CMK (cell line): ENCODE measurements at places on chromosomes 7 and 10.

GRCh38 chr10:77175631-77176222, 461.9 kb downstream of the KCNMA1 start:
- no peak for DNase-seq

DNA sequence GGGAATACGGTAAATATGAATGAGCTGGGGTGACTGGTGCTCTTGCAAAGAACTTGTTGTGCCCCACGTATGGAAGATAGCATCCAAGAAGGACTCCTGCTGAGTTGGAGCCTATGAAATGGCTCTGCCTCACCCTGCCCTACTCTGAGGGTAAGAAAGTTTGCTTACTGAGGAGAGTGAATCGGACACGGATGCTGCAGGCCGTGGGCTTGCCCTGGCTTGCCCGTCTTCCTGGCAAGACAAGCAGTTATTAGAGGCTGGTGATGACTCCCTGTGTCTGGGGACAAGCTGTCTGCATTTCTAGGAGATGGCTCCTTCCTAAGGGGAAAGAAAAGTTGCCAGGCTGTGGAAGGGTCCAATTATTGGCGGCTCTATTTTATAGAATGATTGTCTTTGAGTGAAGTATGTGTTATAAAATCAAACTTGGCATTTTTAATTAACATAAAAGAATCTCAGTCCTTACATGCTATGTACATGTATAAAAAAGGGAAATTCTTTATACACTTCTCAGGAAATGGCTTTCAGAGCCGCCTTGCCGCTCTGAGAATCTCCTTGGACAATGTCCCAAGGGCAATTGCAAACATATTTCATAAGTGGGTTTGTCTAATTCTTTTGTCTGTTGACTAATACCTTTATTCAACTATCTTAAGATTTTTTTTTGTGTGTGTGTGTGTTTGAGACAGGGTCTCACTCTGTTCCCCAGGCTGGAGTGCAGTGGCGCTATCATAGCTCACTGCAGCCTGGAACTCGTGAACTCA, 64.6 kb downstream of the CYP26A1 start:
- DNase-seq = no peak

- no peak for DNase-seq
Observed at GRCh38 chr7:124480036-124480820, 285.4 kb downstream of the GPR37 start.

GRCh38 chr10:76649723-76650127, 987.9 kb downstream of the KCNMA1 start:
- DNase-seq = no peak

GRCh38 chr10:106044503-106044902, 1120.0 kb downstream of the SORCS1 start:
- DNase-seq = no peak

DNA sequence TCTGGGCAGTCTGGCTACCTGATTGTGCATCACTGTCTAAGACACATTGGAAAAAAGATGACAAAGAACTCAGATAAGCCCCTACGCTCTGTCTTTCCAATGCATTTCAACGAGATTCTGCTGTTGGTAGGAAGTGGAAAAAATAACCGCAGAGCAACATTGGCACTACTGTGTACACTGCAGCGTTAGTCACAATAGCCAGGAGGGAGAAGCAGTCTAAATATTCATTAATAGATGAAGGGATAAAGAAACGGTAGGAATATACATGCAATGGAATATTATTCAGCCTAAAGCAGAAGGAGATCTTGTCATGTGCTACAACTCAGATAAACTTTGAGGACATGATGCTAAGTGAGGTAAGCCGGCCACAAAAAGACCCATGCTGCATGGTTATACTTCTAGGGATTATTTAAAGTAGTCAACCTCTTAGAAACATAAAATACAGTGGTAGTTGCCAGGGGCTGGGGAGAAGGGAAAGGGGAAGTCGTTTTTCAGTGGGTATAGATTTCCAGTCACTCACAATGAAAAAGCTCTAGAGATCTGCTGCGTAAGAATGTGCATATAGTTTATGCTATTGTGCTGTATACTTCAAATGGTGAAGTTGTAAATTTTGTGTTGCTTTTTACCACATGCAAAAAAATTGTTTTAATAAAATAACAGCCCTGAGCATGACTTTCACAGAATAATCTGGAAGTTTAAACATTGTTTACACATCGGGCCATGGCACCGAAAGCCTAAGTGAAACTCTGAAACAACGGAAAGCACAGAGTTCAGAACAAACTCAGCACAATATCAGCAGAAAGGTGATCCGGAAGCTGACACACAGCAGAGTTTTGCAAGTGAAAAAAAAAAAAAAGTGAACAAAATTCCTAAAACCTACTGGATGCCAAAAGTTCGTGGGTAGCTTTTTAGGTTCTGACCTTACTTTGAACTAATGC, 40.1 kb downstream of the ELMO1 start:
- no peak for DNase-seq

DNA sequence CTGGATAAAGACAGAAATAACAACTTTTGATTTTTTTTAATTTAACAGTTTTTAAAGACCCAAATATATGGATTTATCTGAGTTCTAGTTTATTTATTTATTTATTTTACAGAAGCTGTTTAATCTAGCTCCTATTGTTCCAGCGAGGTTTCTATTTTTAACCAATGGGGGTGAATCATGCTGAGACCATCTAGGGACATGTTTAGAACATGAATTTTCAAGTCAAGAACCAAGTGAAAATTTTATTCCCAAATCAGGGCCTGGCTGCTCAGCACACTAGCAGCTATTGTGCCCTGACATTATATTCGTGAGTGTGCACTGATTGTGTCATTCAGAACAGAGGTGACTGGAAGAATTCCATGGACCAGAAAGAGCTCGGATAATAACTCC, 24.6 kb upstream of the MPP7 start:
- DNase-seq = no peak

GRCh38 chr7:99040104-99040958, 103.6 kb downstream of the SMURF1 start:
- peak; percentile 64 for DNase-seq

- DNase-seq = no peak
Observed at GRCh38 chr10:118148247-118148646, 101.5 kb upstream of the RAB11FIP2 start.

- no peak for DNase-seq
Observed at GRCh38 chr10:132133005-132133404, 53.7 kb upstream of the DPYSL4 start.

DNA sequence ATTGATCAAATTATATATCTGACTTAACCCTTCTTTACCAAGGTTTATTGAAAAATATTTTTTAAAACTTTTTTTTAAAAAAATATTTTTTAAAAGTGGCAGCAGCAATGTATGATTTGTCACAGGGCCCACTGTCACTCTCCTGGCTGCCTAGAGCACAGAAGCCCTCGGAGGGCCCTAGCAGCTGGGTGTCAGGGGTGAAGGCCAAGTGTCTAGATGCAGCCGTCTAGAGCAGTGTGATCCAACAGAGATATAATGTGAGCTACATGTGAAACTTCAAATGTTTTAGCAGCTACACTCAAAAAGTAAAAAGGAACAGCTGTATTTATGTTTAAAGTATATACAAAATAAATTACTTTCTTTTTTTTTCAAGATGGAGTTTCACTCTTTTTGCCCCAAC, 112.7 kb downstream of the ARHGAP22 start:
- DNase-seq = no peak

- DNase-seq = no peak
Observed at GRCh38 chr10:59560161-59560560, 149.5 kb downstream of the SLC16A9 start.

GRCh38 chr7:30134611-30135300, at the start of gene MTURN:
TSS of gene MTURN (plus strand) at chr7:30134986. CDS start at chr7:30135137, 151 bp downstream.
- DNase-seq = no peak

GRCh38 chr7:55071411-55072175, 52.8 kb downstream of the EGFR start:
- no peak for DNase-seq

DNA sequence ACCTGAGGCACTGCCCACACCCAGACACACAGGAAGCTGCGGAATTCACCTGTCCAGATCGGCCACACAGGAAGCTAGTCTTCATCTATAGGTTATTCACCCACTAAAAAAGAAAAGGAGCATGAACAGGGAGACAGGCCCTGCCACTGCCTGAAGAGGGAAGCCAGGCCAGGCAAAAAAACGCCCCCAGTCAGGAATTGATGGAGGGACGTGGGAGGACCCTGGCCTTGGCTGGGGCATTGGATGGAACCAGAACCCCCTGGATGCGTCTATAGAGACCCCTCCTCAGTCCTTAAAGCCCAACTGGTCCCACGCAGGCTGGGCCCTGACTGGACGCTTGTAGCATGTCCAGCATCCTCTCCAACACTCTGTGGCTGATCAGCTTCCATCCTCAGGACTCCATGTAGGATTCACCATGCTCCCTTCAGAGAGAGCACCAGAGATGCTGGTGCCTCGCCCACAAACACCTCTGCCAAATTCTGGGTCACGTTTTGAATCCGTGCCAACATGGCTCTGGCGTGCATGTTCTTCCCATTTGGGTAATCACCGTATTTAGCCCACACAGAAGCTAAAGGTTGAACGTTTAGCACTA, 259.3 kb upstream of the TCERG1L start:
- no peak for DNase-seq

- no peak for DNase-seq
Observed at GRCh38 chr7:44184206-44184872, 4.9 kb downstream of the GCK start.

- no peak for DNase-seq
Observed at GRCh38 chr10:129832573-129833467, 131.3 kb downstream of the EBF3 start.

DNA sequence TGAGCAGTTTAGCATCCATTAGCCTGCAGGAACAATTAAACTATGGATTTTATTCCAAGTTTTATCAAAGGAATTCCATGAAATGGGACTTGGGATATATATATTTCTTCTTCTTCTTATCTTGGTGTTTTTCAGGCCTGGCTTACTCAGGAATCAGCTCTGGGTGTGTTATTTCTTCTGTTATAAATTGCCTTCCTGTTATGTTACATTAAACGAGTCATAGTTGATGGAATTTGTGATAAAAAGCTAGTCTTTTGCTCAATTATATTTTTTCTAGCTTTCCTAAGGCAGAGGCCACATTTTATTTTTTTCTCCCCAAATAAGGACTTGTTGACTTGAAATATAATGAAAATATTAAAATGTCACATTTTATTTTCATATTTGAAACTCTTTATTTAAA, 141.3 kb downstream of the EPC1 start:
- no peak for DNase-seq

GRCh38 chr10:119197921-119198320, 9.4 kb upstream of the GRK5 start:
- no peak for DNase-seq

GRCh38 chr10:103919648-103920025, 1.7 kb upstream of the STN1 start:
- DNase-seq = no peak

DNA sequence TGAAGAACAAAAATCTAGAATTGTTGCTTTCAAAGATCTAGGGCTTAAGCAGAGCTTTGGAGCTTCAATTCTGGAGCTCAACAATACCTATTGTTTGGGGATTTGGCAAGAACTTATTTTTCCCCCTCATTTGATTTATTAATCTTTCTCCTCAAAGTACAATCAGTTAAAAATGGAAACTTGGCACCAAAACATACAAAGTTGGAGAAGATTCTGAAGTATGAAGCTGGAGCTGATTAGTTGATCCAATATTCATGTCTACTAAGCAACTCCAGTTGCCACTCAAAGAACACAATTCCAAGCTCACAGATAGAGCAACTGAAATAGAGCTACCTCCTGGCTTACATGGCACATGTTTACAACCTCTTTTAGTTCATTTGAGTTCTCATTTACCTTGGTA, 3.8 kb downstream of the FAM13C start:
- no peak for DNase-seq

DNA sequence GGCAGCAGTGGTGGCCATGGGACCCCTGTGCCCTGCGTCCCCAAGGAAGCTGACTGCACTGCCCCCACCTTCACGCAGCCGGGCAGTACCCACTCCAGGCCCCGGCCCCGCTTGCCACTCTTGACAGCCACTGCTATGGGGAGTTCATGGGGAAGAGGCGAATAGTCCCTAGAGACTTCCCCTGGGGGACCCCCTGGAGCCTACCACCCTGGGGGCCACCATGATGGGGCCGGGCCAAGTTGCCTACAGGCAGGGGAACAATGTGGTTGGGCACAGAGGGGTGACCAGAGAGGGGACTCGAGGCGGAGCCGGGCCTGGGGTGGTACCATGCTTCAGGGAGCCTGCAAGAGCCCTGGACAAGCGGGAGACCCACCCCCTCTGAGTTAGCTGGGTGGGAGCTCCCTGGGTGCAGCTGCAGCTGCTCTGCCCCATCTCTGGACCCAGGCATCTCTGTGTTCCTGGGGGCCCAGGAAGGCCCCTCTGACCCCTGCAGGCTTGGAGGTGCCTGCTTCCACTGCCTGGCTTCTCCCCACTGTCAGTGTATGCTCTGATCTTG, 567.6 kb downstream of the GRM8 start:
- DNase-seq = no peak

GRCh38 chr7:71184136-71184535, 52.2 kb downstream of the GALNT17 start:
- DNase-seq = no peak

- no peak for DNase-seq
Observed at GRCh38 chr10:5827841-5828240, 14.6 kb upstream of the GDI2 start.

DNA sequence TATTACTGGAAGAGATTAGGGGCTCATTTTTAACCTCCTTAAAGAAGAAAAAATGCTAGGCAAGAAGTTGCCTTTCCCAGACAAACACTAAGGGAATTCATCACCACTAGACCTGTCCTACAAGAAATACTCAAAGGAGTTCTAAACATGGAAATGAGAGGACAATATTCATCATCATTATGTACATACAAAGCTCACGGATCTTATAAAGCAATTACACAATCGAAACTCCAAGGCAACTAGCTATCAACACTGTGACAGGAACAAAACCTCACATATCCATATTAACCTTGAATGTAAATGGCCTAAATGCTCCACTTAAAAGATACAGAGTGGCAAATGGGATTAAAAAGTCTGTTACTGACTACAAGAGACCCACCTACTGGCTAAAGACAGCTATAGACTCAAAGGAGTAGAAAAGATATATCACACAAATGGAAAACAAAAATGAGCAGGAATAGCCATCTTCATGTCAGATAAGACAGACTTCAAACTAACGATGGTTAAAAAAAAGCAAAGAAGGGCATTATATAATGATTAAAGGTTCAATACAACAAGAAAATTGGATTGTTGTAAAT, 246.6 kb downstream of the ADRA2A start:
- DNase-seq = no peak

- DNase-seq = no peak
Observed at GRCh38 chr10:110547139-110547761, 20.2 kb upstream of the SMC3 start.

- DNase-seq = no peak
Observed at GRCh38 chr7:43834463-43835251, 34.7 kb downstream of the MRPS24 start.

DNA sequence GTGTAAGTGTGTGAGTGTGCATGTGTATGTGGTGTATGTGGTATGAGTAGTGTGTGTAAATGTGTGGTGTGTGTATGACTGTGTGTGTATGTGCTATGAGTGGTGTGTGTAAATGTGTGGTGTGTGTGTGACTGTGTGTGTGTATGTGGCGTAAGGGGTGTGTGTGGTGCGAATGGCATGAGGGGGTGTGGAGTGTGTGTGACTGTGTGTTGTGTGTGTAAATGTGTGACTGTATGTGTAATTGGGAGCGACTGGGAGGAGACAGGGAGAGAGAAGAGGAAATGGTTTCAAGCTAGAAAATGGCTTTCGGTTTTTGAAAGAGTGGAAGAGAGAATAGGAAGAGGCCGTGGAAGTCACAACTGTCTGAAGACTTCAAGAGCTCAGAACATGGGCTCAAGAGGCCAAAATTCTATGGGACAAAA, 23.6 kb upstream of the GATAD1 start:
- no peak for DNase-seq

GRCh38 chr7:155252892-155253501, 44.7 kb upstream of the INSIG1 start:
- no peak for DNase-seq
